Retinal pigment epithelial cell (primary cell): ENCODE measurements at places on chromosomes 4 and X.

DNA sequence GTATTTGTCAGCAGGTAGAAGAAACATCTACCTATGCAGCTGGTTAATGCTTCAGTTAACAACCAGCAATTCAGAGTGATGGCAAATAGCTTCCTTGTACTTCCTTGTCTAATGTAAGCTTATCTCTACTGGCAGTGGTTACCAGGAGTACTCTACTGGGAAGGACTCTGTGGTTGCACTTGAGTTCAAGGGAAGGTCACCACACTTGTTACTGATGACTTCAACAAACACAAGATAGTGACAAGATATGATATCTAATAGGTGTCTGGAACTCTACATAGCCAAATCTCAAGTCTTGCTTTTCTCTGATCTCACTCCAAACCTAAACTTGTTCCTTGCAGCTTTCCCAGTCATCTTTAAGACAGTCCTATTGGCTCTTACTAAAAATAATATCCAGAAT lies 1644.9 kb upstream of the TENM3 start:
- no peak for DNase-seq

- DNase-seq, result no peak
Measured at GRCh38 chrX:623268-623598, 7.4 kb upstream of the SHOX start.

DNA sequence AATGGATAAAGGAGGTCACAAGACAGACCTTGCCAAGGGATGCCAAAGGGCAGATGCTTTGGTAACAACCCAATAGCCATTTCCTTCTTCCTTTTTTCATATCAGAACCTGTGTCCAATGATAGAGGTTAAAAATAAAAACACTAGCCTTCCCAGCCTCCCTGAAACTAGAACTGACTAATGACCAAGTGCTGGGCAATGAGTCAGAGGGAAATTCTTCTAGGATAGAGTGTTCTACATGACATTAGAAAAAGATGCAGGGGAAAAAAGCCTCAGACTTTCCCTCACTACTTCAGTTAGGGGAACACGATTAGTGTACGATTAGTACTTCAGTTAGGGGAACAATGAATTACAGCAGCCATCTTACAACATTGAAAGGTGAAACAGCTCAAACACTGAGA lies 29.3 kb upstream of the FAM47C start:
- DNase-seq, result no peak

- DNase-seq, result no peak
Measured at GRCh38 chrX:87693204-87693603, 175.6 kb downstream of the KLHL4 start.

DNA sequence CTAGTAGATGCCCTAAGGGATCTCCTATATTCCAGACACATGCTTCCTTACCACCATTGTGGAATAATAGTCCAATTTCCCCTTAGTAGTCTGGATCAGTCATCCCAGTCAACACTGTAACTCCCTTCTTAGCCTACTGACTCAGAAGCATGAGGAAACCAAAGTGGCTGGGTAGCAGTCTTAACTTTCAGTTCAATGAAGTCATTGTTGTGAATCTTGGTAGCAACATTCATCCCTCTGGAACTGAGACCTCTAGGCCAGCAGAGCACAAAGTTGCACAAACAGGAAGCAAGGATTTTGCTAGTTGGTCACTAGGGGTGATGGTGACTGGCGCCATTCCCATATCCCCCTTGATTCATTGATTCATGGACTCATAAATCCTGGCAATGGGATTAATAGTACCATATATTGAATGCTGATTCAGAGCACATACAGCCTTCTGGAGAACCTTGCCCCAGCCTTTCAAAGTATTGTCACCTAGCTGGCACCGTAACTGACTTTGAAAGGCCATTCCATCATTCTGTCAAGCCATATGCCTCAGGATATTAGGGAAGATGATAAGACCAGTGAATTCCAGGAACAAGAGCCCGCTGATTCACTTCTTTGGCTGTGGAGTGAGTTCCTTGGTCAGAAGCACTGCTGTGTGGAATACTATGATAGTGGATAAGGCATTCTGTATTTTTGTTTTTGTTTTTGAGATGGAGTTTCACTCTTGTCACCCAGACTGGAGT lies 19.7 kb upstream of the GPAT3 start:
- DNase-seq, result peak; percentile 27

DNA sequence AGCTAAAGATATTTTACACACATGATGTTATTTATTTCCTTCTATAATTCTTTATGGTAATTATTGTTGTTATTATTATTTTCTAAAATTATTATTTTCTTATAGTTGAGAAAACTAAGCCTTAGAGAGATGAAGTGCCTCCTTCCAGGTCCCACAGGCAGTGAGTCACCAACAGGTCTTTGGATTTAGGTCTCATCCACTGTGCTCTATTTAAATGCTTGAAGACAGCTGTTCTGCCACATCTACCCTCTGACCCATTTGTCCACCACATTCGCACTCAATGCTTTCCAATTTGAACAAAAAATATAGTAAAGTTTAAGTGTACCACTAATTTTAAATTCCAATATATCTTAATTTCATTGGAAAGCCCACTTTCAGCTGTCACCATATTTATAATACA lies 566.4 kb downstream of the PPARGC1A start:
- no peak for DNase-seq

DNA sequence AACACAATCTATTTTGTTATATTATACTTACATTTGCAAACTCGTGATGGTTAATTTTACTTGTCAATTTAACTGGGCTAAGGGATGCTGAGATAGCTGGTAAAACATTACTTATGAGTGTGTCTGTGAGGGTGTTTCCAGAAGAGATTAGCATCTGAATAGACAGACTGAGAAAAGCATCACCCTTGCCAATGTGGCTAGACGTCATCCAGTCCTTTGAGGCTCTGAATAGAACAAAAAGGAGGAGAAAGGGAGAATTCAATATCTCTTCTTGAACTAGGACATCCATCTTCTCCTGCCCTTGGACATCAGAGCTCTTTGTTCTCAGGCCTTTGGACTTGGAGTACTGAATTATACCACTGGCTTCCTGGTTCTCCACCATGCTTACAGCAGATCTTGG lies 154.6 kb downstream of the EPHA5 start:
- DNase-seq, result no peak

GRCh38 chrX:32749070-32749469 lies 462.3 kb downstream of the DMD start:
- no peak for DNase-seq

DNA sequence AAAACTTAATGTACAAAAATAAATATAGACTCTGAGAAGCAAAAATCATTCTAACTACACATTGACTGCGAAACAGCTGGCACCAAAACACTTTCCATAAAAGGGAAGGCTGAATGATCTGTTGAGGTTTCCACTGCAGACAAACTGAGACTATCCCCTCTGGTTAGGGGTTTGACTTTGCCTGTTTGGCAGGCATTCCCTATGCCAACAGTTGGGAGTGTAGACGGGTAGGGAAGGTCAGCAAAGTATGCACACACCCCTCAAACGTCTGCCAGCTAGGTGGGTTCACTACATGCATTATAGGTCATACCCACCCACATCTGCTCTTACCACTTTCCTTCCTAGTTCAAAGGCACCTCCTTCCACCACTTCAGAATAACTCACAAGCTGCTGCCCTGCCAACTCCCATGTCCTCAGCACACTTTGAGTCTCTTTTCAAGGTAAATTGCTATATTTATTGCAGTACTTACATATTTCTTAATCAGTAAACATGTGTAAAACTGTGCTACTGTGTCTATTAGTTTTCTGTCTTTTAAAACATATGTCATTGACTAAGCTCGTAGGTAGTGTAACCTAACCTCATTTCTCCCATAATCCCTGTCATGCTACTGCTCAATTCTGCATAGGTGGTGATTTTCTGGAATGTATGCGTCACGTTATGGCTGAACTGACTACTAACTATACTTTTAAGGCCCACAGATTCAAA lies 12.4 kb downstream of the CTSO start:
- DNase-seq, result peak; percentile 47

GRCh38 chr4:184189966-184190365 lies 27.7 kb downstream of the ENPP6 start:
- no peak for DNase-seq

DNA sequence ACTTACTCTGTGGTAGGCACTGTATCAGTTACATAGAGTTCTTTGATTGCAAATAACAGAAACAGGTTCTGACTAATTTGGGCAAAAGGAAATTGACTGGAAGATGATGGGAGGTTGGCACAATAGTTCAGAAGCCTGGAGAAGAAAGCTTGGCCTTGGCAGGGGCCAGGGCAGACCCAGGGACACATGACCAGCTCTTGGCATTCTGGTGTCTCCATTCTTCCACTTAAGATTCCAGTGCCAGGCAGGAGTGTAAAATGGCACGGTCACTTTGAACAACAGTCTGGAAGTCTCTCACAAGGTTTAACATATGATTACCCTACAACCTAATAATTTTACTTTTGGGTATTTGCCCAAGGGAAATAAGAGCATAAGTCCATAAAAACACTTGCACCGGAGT lies 175.9 kb downstream of the BCOR start:
- DNase-seq, result no peak

DNA sequence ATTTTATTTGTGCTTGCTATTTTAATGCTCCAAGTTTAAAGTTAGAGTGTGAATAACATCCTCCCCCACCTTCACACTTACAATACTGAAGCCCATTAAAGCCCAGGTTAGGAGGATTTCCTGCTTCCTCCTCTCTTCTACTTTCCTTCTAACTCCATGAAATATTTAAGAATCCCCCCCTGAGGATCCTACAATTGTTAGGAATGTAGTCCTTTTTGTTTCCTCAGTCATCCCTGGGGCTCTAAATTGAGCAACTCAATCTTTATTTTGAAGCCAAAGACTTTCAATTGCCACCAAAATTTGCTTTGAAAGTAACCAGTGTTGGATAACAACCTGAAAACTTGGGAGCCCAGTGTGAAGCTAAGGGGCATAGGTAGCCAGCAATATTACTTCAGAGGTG lies 276.9 kb downstream of the FAM47A start:
- DNase-seq, result no peak

DNA sequence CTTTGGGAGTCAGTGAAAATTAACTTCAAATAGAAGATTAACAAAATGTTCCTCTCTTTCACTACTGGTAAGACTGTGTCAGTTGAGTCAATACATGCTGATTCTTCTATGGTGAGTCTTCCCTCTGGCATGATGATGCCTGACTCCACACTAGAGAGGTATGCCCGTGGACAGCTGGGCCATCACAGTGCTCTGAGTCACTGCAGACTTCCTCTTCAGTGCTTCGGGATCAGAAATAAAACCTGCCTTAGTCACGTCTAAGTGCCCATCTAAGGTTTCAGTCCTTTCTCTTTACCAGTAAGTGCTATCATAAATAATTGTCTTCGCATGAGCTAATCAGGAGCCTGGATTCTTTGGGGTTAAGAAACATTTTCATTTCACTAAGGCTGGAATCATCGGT lies 1.6 kb upstream of the ASB5 start:
- peak; percentile 91 for DNase-seq

- DNase-seq, result no peak
Measured at GRCh38 chr4:111991163-111991562, 154.1 kb upstream of the FAM241A start.

- DNase-seq, result no peak
Measured at GRCh38 chrX:48493890-48494364, 14.9 kb upstream of the PORCN start.

GRCh38 chr4:73070074-73070390 lies 516 bp upstream of the COX18 start:
- peak; percentile 44 for DNase-seq
